ENCODE measurements at places on chromosomes 7 and 10. TPM values are rescaled to one million over a fixed set of nuclear protein-coding genes. Genes with fewer than 3 reads are reported as not detected.
A peak's percentile ranks its signal among the peaks of the same experiment; 100 is the strongest.

Gene LRRC4
- 0.54 TPM for total RNA-seq

Gene PWWP2B
- 36.6 TPM for total RNA-seq

Gene TAS2R3
- 1.1 TPM for total RNA-seq

Gene FMC1
- total RNA-seq: 26.7 TPM

Gene VPS50
- 10.8 TPM for total RNA-seq

Gene GPER1
- total RNA-seq: 0.27 TPM

Gene TDRD1
- 0.27 TPM for total RNA-seq

Gene SLC29A3
- 10.8 TPM for total RNA-seq

Gene SERPINE1
- total RNA-seq: 14.8 TPM

Gene KLF14
- total RNA-seq: not detected

DNA sequence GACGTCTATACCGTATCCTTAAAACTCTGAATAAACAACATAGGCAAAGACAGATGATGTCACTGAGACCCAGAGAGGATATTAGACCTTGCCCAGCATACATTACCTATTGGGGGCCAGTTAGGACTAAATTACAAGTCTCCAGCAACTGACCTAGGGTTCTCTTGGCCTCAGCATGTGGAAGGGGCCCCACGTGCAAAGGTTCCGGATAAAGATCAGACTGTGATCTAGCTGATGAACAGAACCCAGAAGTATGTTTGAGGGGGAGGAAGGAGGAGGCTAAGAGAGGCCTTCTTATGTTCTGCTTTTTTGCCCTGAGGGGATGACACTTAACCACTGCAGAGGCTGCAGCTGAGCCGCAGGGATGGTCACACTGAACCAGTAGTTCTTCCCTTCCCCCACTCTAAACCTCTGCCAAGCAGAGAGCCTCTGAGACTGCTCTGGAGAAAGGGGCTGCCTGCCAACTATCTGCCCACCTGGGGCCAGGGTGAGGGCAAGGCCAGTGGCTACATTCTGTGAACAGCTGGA, 24.0 kb upstream of the KMT2C start:
- peak; percentile 73 for DNase-seq

- DNase-seq: no peak
These were observed 269.7 kb upstream of the PHF14 start for GRCh38 chr7:10703981-10704380.

- DNase-seq: no peak
These were observed 9.2 kb upstream of the EPHA1 start for GRCh38 chr7:143417734-143418383.

GRCh38 chr10:51767103-51767763, 67.8 kb upstream of the CSTF2T start:
- DNase-seq: no peak

GRCh38 chr10:33279276-33279675, 55.2 kb downstream of the NRP1 start:
- no peak for DNase-seq

DNA sequence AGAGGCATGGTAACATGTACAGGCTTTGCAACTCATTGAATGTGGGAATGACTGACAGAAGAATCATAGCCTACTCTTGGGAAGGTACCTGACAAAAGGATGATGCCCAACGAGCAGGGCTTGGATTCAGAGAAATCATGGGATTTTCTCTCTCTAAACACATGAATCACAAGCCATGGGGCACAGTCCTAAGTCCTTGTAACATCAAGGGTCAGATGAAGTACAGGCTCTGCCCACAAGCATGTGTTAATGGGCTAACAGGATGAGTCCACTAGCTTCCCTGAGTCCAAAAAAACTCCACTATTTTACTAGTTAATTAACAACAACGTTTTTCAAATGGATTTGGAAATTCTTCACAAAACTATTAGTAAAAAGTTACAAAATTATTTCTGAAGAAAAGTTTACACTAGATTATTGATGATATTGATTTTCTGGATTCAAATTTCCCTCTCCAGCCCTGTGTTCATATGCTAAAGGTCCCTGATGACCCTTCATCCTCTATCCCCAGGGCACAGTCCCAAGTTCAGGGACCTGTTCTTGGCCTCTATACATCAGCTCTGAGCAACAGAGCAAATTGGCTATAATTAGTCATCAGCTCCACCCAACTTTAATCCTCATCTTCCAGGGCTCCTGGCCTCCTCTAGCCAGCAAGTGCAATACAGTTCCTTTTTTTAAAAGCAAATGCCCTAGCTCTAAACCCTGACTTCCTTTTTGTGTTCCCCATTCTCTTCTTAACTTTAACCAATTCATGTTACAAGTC, 99.8 kb downstream of the GSAP start:
- no peak for DNase-seq

DNA sequence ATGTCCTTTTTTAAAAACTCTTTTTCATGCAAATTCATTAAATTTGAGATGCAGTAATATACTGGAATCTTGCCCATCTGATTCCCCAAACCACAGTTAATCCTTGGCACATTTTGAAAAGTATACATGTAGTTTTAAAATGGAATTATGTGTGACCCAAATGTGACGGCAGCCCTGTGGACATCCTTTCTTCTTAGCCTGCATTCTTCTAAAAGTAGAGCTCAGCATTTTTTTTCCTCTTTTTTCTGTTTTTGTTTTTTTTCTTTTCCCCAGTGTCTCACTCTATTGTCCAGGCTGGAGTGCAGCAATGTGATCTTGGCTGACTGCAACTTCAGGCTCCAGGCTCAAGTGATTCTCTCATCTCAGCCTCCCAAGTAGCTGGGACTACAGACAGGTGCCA, 338.9 kb downstream of the GALNT17 start:
- no peak for DNase-seq
